Activated CD4-positive, alpha-beta T cell treated with anti-CD3 and anti-CD28 coated beads, Interleukin-2, amount 10 ng/mL, durations not matched to agents 7 days and 5 days (primary cell): ENCODE measurements at places on chromosomes 3 and 15. TPM values are rescaled to one million over a fixed set of nuclear protein-coding genes. Genes with fewer than 3 reads are reported as not detected.
A peak's percentile ranks its signal among the peaks of the same experiment; 100 is the strongest.

- no peak for DNase-seq
- H3K4me1 ChIP-seq: no peaks in the 10 kb centered on the region
- peaks cover 35% of the 10 kb centered on the region for H3K27me3 ChIP-seq
- H3K4me3 ChIP-seq: no peak overlapping the region
- no peak overlapping the region for H3K27ac ChIP-seq
Measured at GRCh38 chr3:53900666-53901331, 9.1 kb upstream of the SELENOK start.

DNA sequence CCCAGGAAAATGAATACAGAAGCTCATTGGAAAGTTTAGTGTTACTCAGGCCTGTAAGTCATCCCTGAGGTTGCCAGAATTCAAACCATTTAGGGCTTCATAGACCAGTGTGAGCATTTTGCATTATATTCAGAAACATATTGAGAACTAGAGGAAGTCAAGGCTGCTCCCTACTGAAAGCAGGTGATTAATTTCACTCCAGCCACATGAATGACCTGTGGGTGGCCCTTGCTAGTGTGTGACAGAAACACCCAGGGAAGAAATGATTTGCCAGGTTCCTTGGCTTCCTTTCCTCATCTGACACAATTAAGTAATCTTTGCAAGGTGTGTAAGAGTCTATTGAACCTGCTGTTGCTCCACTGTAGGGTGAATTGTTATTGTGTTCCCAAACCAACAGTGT is 61.8 kb downstream of the GAP43 start:
- H3K4me3 ChIP-seq: no peak overlapping the region
- no peak overlapping the region for H3K27ac ChIP-seq
- H3K27me3 ChIP-seq: peaks cover 24% of the 10 kb centered on the region
- no peaks in the 10 kb centered on the region for H3K36me3 ChIP-seq
- DNase-seq: no peak
- H3K4me1 ChIP-seq: no peaks in the 10 kb centered on the region

DNA sequence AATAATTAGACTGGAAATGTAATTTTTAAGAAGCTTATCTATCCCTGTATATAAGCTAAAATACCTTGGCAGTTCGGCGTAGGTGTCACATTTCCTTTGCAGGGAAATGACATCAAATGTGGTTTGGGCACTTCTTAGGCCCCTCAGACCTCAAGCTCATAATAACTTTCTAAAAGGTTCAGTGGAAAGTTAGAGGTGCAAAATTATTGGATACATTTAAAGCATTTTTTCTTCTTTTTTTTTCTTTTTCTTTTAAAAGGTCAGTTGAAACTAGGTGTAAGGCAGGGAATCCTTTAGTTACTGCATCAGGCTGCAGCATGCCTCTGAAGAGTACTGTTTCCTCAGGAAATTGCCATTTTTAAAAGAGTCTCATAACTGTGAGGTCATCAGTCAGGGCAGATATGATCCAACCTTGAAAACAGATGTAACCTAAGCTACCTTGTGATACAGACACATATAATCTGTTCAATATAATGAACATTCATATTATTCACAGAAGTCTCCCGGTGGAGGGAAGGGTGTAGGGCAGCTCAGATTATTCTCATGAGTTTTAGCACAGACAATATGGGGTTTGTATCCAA is 4.8 kb downstream of the SACM1L start:
- H3K27me3 ChIP-seq: peaks cover under 1% of the 10 kb centered on the region
- peak overlapping the region; percentile 91 for H3K27ac ChIP-seq
- H3K4me3 ChIP-seq: peak overlapping the region; percentile 52
- peaks cover 53% of the 10 kb centered on the region for H3K36me3 ChIP-seq
- DNase-seq: peak; percentile 48
- H3K4me1 ChIP-seq: peaks cover 60% of the 10 kb centered on the region

DNA sequence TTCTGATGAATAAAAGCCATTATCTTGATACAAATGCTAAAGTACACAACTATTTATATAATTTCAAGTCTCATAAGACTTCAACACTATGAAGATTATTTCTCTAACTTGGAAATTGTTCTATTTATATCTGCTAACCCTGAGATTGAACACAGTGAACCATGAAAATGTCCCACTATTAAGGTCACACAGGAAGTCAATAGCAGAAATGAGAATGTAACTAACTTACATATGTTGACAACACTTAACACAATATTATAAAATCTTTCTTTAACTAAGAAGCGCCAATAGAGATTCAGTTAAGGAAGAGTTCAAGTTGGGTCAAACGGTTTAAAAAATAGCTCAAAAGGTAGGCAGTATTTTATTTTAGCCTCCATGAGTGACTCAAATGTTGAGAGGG is 551.8 kb upstream of the CBLB start:
- H3K4me3 ChIP-seq: no peak overlapping the region
- H3K27me3 ChIP-seq: no peaks in the 10 kb centered on the region
- no peak overlapping the region for H3K27ac ChIP-seq
- no peak for DNase-seq
- H3K4me1 ChIP-seq: peaks cover 21% of the 10 kb centered on the region
- H3K36me3 ChIP-seq: no peaks in the 10 kb centered on the region

The SPTSSB gene
- not detected for total RNA-seq

The GATM gene
- total RNA-seq: 1.6 TPM

DNA sequence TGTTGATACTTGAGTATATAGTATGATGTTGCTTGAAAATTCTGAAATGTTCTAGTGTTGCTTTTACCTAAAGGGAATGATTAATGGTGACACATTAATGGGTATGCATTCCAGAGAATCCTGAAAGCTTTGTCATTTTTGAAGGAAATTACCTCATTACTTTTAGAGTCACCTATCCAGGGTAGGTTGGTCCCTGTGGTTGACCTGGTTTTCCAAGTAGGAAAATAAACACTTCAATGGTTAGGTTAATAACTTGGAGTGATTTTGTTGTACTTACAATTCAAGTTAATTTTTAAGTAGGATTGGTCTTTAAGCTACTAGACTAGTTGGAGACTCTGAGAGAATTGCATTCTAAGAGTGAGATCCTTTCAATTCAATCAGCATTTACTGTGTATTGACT is 31.0 kb downstream of the MITF start:
- H3K4me1 ChIP-seq: no peaks in the 10 kb centered on the region
- H3K36me3 ChIP-seq: no peaks in the 10 kb centered on the region
- no peak for DNase-seq
- no peaks in the 10 kb centered on the region for H3K27me3 ChIP-seq
- H3K4me3 ChIP-seq: no peak overlapping the region
- H3K27ac ChIP-seq: no peak overlapping the region

DNA sequence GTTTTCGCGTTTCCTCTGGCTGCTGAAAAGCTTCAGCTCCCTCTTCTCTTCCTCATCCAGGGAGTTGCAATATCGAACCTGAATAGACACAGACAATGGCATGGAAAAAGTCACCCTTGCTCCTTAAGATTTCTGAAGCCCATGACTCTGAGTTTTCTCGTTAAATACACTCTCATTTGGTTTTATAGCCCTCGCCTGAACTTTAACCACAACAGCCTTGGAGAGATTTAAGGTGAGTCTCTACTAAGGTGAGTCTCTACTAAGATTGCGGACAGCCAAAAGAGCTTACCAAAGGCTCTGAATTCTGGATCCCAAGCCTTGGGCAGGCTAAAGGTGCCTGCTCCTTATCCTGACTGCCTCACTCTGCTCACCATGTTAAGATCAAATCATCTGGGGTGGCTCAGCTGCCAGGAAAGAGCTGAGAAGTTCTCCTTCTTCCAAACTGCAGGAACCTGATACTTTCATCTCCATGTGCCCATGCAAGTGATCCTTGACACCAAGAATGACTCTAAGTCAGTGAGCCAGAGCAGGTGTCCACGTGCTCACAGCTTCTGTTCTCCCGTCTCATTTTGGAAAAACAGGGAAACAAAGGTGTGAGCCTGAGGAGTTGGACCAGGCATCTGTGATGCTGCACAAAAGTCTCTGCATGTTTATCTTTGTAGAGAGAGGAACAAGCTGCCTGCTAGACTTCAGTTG is 65.1 kb downstream of the PRICKLE2 start:
- no peak for DNase-seq
- H3K36me3 ChIP-seq: no peaks in the 10 kb centered on the region
- no peaks in the 10 kb centered on the region for H3K4me1 ChIP-seq
- no peak overlapping the region for H3K27ac ChIP-seq
- peaks cover 7% of the 10 kb centered on the region for H3K27me3 ChIP-seq

The CCDC33 gene
- total RNA-seq: not detected
